ENCODE measurements at places on chromosomes 12 and 14. TPM values are rescaled to one million over a fixed set of nuclear protein-coding genes. Genes with fewer than 3 reads are reported as not detected.

GRCh38 chr12:93950311-93950710, 198.1 kb upstream of the PLXNC1 start:
- DNase-seq: no peak

DNA sequence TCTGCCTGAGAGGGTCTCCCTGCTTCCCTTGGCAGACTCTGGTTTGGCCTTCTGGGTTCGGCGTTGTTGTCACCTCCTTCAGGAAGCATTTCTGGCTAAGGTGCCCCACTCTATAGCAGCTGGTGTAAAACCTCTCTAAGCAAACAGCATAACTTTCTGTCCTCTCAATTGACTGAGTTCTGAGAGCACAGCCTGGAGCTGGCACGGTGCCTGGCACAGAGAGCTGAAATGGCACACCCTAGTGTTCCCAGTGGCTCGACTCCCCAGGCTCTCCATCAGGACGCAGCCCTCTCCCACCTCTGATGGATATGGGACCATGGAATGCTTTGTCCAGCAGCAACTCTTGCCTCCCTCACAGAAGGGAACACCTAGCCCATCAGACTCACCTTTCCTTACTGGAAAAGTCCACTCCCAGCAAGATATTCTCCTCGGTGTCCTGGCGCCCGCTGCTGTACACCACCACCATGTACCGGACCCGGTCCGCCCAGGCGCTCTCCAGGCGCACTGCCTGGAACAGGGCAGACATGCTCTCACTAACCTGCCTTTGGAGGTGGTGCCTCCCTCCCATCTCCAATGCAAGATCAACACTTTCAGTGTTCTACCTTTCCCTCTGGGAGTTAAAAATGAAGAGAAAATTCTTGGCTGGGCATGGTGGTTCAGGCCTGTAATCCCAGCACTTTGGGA, 40.6 kb downstream of the SSH1 start:
- DNase-seq: no peak

DNA sequence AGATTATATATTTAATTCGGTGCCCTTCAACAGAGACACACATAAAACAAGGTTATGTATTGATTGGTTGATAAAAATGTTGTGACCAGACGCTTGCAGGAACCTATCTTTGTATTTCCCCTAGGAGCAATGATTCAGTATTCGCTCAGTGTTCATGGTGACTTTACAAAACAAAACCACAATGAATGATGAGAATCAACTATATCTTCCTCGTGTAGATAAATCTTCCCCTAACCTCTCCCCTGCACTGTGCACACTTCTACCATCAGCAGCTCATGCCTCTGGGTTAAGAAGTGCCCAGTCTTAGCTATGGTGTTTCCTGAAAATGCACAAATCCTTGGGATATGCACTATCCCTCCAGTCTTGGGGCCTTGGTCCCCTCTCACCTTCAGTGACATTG, 16.3 kb downstream of the RIN3 start:
- no peak for DNase-seq

GRCh38 chr14:77296155-77296554, 24.5 kb downstream of the POMT2 start:
- no peak for DNase-seq

The TAPBPL gene
- total RNA-seq: 3.4 TPM

GRCh38 chr14:24992624-24993360, 57.2 kb downstream of the STXBP6 start:
- DNase-seq: no peak

The KRT83 gene
- 0.05 TPM for total RNA-seq

DNA sequence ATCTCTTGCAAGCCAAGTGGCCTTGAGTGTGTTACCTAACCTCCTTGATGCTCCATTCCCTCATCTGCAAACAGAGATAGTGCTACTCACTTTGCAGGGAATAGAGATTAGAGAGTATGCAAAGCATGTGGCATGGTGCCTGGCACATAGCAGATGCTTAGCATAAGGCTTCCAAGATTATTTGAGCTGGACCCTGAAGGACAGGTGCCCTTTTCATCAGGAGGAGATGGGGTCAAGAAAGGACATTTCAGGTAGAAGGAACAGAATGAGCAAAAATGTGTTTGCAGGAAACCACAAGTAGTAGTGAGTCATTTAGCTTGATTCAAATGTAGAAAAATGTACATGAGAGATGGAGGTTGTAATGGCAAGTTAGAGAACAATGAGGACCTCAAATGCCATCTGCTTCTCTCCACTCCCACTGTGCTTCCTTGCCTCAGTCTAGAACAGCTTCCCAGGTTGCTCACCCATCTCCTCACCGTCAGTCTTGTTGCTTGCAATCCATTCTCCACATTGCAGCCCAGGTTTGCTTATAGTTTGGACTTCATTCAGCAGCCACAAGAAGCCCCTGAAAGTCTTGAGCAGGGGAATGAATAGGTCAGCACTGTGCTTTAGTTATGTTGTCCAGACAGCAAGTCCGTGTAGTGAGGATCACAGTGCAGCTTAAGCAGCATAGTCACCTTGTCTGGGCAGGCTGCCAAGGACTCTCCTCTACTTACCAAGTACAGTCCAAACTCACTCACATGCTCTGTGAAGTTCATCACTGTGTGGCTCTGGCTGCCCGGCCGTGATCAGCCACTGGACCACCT, 536.3 kb upstream of the CCDC196 start:
- peak; percentile 35 for DNase-seq

GRCh38 chr14:106879241-106879640, 1352.9 kb downstream of the TMEM121 start:
- DNase-seq: peak; percentile 41

The AKAP6 gene
- total RNA-seq: 7.1 TPM

The TOMM20L gene
- total RNA-seq: not detected

GRCh38 chr14:33799705-33800570, 150.9 kb downstream of the EGLN3 start:
- DNase-seq: no peak

- DNase-seq: no peak
These were observed 86.0 kb downstream of the SCARB1 start for GRCh38 chr12:124777399-124778372.

GRCh38 chr14:96067985-96068930, 29.1 kb downstream of the C14orf132 start:
- no peak for DNase-seq

The KRT71 gene
- total RNA-seq: not detected

GRCh38 chr14:39265806-39266524, 32.2 kb downstream of the MIA2 start:
- DNase-seq: peak; percentile 12

The LAG3 gene
- not detected for total RNA-seq

The HEATR5A gene
- total RNA-seq: 21.6 TPM

The TGFB3 gene
- 2.1 TPM for total RNA-seq

DNA sequence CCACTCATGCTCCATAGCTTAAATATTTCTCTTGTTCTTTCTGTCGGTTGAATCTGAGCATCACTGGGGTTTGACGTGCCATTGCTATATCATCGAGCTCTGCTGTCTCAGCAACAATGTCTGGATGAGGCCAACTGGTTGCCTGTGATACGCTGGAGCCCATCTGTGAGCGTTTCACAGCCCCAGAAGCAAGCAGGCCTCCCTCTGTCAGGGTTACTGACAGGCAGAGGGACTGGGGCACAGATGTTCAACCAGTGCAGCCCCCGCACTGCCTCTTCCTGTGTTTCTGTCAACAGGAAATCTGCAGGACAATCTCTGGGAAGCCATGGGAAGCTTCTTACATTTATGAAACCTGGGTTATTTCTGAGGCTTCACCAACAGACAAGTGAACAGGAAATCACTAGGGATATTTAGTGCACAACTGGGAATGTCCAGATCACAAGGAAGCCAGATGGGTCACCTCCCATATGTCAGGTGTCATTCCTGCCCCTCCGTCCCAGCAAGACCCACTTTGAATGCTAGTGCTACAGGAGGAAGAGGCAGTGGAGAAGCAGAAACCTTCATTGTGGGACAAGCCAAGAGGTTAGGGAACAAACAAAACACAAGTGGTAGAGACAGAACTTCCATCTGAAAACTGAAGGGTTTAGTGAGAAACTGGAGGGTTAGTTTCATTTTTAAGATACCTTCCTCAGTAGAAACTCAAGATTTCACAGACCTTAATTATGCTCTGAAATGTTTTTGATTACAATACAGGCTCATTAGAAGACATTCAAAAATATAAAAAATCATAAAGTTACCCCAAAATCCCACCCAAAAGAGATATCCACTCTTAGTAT, 24.1 kb downstream of the DMAC2L start:
- no peak for DNase-seq

The CLEC2D gene
- total RNA-seq: 0.62 TPM

The FKBP11 gene
- 3.3 TPM for total RNA-seq

The ANG gene
- 0.07 TPM for total RNA-seq

DNA sequence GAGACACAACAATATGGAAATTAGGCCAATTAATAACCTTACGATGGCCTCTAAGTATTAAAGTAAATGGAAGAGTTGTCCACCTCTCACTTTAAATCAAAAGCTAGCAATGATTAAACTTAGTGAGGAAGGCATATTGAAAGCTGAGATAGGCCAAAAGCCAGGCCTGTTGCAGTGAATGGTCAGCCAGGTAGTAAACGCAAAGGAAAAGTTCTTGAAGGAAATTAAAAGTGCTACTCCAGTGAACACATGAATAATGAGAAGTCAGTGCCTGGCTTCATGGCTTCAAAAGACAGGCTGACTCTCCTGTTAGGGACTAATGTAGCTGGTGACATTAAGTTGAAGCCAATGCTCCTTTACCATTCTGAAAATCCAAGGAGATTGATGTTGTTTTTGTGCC, 135.3 kb downstream of the NDUFA12 start:
- no peak for DNase-seq

DNA sequence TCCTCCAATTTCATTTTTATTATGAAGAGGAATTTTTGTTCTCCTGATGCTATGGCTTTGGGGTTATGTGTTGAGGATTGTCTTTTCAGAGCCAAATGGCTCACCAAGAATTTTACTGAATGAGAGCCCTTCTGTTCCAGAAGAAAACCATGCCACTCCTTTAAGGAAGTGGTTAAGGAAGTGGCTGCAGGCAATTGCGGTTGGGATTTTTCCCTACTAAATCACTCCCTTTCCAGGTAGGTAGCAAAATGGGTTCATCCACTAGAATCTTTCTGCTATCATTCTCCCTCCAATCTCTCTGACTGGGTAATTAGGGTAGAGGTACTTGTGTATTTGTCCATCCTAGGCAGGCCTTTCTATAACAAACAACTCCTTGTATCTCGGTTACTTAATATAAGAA, 163.1 kb downstream of the TTC8 start:
- DNase-seq: peak; percentile 78

DNA sequence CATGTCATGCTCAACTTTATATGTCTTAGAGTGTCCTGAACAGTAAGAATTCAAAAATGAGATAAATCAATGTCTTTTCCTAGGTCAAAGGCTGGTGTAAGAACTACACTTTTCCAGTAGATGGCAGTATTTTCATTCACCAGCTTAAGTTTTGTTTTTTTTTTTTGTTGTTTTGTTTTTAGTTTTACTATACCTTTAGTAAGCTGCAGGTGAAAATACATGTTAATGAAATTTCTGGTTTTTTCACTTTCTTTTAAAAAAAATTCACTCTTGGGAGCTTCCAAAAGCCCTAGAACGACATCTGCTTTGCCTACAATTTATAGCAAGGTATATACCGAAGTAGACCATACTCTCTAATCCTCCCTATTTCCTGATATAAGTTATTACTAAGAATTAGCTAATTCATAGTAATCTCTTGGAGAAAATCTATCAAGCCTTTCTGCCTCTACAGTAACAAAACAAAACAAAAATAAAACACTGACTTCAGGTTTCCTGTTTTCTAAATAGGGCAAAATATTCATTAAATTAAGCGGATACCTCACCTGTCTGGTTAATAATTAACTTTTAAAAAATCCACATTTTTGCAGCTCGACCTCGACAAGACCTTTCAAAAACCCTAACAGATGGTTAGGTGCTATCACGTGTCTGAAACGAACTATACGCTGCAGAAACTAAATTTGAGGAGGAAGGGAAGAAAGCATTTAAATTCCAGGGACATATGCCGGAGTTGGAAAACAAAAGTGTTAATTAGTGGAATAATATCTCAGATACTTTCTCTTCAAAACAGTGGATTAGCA, 2.7 kb upstream of the SAMD4A start:
- DNase-seq: no peak

The MYO1A gene
- total RNA-seq: not detected

The RNASE3 gene
- total RNA-seq: not detected

The PRICKLE1 gene
- total RNA-seq: 4.1 TPM

GRCh38 chr12:7646178-7646475, 19.6 kb downstream of the APOBEC1 start:
- no peak for DNase-seq

- DNase-seq: no peak
These were observed 70.5 kb downstream of the BCL11B start for GRCh38 chr14:99201351-99202073.

The SERPINA3 gene
- not detected for total RNA-seq

The TAS2R7 gene
- not detected for total RNA-seq

The EIF2B1 gene
- 69.5 TPM for total RNA-seq

DNA sequence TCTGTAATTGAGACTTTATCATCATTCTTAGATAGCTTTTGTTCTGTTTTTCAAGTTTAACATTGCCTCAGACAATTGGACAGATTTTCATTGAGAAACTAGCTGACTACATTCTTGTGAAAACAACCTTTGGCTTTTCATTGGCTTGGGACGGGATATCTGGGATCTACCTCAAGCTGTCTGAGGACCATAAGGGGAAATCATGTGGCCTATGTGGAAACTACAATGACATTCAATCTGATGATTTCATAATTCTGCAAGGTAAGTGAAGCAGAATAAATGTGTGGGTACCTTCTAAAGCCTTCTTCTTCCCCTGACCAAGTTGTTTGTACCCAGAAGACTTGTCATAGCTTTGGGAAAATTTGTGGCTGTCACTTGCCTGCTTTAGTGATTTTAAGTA, 133.5 kb downstream of the OTOGL start:
- no peak for DNase-seq

GRCh38 chr14:78968265-78968664, 798.1 kb downstream of the NRXN3 start:
- DNase-seq: no peak

The SLC6A13 gene
- total RNA-seq: 0.12 TPM

DNA sequence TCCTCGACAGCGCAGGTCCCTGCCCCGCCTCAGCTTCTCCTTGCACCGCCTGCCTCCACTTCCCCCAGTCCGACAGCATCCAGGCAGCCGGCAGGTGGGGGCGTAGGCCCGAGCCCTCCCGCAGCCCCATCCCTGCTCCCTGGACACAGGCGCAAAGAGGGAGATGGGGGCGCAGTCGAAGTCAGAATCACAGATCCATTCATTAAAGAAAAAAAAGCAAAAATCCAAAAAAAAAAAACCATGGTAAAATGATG, 41.2 kb downstream of the RFLNA start:
- DNase-seq: no peak

GRCh38 chr14:63793376-63793775, 59.4 kb upstream of the SYNE2 start:
- DNase-seq: no peak

- DNase-seq: no peak
These were observed 132.6 kb downstream of the RPAP3 start for GRCh38 chr12:47573146-47573659.

- no peak for DNase-seq
These were observed 659.4 kb downstream of the MED13L start for GRCh38 chr12:115618105-115618504.

GRCh38 chr12:22014041-22014782, 31.8 kb upstream of the CMAS start:
- no peak for DNase-seq

- DNase-seq: no peak
These were observed 223.4 kb downstream of the GLT1D1 start for GRCh38 chr12:129076441-129077320.

- DNase-seq: no peak
These were observed 156.8 kb downstream of the PDZRN4 start for GRCh38 chr12:41344776-41345470.

GRCh38 chr12:130073721-130074120, 88.5 kb upstream of the FZD10 start:
- no peak for DNase-seq

The TDP1 gene
- 50.6 TPM for total RNA-seq

The ACOT4 gene
- total RNA-seq: not detected
